ENCODE measurements at places on chromosomes 16 and 17.

DNA sequence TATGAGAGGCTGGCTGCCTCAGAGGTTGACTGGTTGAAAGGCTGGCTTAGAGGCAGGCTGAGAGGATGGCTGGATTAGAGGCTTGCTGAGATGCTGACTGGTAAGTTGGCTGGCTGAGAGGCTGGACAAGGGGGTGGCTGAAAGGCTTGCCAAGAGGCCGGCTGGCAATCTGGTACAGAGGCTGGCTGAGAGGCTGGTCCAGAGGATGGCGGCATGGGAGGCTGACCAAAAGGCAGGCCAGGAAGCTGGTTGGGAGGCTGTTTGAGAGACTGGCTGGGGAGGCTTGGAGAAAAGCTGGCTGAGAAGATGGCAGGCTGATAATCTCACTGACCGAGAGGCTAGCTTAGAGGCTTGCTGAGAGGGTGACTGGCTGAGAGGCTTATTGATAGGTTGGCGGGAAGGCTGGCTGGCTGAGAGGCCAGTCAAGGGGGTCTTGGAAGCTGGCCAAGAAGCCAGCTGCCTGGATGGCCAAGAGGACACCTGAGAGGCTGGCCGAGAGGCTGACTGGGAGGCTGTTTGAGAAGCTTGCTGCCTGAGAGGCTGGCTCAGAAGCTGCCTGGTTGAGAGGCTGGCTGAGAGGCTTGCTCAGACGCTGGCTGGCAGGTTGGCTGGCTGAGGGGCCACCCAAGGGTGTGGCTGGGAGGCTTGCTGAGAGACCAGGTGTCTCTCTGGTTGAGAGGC is 34.2 kb upstream of the ACSM2B start:
- DNase-seq = no peak

DNA sequence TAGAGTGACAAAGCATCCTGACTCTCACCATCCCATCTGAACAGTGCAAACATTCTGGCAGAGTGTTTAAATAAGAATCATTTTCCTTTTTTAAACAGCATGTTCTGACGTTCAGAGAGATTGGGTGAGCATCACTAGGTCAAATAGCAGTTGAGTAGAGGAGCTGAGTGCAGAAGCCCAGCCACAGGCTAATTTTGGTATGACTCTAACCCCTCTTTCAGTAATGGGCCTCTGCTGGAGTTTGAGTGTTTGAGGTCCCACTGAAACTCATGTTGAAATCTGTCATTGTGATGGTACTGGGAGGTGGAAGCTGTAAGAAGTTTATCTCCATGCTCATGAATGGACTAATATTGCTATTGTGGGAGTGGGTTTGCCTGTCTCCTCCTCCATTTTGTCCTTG is 194.4 kb downstream of the SALL1 start:
- DNase-seq = no peak

DNA sequence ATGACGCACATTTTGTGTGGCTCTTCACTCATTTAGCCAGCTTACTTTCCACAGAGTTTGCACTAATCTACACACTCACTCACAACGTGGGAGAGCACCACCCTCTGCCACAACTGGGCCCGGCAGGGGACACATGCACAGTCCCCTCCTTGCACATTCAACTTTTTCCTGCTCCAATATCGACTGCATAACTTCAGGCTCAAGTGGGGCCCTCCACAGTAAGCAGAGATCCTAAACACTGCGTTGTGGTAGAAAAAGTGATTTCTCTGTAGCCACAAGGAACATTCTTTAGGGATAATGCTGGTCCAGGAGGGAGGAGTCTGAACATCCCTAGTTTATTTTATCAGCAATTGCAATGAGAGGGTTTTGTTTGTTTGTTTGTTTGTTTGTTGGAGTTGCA is 40.0 kb downstream of the MRPS23 start:
- DNase-seq = no peak

GRCh38 chr16:6484935-6485334 is 847.7 kb upstream of the RBFOX1 start:
- no peak for DNase-seq

DNA sequence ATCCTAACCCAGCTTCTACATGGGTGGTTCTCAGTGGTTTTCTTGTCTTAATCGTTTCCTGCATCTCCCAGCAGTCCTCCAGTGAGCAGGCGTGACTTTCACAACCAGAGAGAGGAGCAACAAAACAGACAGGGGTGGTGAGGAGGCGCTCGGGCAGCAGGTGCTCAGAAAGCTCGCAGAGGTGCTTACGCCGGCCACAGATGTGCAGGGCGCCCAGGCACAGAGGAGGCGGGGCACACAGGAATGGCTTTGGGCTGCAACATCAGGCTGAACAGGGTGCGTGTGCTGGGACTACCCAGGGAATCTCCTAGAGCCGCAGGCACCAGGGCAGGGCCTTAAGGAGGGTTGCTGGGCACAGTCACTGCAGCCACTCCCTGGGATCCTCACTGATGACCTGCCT is 32.6 kb downstream of the KLHDC4 start:
- peak; percentile 25 for DNase-seq

DNA sequence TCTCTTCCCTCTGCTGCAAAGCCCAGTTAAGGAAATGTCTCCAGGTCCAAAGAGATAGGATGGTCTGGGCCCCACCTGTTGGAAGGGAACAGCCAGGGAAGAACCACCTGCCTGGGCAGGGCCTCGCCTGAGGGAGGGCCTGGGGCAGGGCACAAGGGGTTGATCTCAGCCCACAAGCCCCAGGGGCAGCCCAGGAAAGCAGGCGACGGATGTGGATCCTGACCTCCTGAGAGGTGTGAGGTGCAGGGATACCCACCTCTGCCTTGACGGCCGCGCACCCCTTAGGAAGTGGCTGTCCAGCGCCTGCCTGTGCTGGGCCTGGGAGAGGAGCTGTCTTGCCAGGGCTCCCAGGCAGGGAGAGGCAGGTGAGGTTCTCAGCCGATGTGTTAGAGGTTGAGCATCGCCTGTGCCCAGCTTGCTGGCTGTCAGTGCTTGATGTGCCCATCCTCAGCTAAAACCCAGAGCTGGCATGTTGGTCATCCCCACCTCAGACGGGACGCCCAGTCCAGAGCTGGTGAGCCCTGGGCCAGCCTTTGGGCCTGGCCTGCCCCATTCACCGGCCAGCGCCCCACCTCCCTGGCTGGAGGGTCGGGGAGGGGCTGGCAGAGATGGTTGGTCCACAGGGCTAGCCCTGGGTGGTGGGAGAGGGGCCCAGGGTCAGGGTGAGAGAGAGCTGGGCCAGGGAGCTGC is 434 bp downstream of the CEMP1 start:
- no peak for DNase-seq

GRCh38 chr16:2533912-2534311 is 2.7 kb upstream of the CEMP1 start:
- no peak for DNase-seq
